Activated CD4-positive, alpha-beta T cell treated with anti-CD3 and anti-CD28 coated beads for 48 hours (primary cell): ENCODE measurements at places on chromosomes 2 and 18.

DNA sequence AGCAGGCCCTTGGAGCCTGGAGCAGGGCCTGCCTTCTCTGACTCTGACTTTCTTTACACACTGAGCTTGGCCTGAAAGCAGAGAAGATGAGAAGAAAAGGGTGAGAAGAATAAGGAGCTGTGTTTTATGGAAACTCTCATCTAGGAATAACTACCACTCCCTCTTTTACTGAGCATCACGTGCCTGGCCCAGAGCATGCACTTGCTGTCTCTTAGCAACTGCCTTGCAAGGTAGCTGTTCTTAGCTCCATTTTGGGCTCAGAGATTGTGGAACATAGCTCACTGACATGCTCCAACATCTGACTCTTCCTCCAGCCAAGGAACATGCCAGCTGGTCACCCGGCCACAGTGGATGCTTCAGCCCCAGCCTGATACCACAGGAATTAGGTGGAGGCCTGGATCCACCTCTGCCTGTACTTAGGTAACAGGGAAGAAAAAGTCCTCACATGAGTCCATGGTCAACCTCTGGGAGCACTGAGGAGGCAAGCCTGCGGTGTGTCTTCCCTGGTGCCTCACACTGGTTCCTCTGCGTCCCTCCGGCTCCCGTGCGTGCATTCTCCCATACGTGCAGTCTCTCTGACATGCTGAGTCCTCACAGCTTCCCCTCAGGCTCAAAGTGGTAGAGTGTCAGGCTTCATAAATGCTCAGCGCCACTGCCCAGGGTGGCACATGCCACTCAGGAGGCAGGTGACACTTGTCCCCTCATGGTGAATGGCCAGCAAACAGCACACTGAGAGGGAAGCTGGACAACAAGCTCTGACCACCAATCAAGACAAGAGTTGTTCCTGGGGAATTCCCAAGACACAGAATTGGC is 35.7 kb downstream of the AMER3 start:
- no peak for DNase-seq

DNA sequence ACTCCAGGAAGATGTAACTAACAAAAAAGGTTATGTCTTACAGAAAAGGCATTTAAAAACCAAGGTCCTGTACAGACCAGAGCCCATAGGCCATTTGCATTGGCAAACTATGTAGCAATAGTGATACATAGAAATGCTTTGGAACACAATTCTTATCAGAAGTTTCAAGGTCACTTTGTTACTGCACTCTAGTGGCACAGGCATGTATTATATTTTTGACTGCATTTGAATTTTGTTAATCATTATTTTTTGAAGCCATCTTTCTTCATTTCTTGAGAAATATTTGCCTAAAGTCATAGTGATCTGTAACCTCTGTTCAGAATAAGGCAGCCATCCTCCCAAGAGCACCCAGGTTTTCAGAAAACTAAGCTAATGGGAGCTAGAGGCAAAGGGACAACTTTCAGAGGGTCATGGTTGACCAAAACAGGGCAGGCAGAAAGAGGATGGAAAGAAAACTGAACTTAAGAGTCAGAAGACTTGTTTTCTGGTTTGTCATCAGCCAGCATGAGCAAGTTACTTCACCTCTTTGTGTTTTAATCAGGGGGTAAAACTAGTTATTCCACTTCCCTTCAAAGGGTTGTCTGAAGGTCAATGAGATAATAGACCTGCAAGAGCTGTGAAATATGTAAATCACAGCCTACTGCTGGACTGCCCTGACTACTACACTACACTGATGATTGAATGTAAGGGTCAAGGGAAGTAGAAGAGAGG is 41.5 kb downstream of the SLC38A11 start:
- no peak for DNase-seq

DNA sequence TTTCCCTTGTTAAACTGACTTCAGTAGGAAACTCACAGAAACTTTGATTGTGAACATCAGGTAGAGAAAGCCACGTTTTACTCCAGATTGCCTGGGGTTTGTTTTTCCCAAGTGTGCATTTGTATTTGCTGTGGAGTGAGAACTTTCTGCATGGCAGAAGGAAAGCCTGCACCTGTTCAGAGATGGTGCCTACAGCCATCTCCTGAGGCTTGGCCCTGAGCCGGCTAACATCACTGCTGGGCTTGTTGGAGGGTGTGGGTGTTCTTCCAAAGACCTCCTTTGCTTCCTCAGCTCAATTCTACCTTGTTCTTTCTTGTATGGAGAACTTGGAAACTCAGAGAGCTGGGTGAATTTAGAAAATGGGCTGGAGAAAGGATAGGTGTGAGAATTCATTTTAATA is 16.1 kb downstream of the KCNS3 start:
- DNase-seq = no peak

DNA sequence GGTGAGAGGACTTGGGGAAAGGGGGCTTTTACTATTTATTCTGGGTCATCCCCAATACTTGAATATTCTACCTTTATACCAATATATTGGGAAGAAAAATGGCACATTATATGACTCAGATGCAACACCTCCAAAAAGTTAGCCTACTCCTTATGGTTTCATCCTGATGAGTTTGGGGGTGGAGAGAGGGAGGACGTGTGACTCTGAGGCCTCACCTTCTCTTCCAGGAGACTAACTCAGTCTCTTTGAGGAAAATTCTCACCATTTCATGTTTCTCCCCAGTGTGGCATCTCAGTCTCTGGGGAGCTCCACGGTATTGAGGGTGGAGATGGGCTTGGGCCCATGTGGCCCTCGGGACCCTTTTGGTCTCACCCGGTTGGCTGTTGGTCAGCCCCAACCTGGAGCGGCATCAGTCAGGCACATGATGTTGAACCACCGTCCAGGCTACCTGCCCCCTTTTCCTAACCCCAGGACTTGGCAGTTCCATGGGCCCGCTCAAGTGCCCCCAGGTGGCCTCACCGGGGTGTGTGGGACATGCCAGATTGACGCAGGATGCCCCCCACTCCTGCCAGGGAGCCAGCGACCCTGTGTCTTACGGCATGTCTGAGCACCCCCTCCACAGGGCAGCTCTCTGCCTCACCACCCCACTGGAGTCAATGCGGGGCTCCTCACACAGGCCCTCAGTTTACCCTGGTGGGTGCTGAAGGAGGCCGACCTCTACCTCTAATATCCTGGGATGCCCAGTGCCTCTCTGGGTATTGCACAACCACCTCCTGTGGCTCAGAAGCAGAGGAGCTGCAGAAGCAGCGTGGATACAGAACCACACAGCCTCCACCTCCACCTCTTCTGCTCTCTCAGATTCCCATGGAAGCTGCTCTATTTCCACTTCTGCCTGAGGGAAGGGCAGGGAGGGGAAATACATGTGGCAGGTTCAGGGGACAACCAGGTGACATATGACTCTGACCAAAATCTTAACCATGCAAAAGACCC is 297.4 kb downstream of the EIPR1 start:
- DNase-seq = no peak

GRCh38 chr2:231715988-231716616 is 7.8 kb downstream of the PTMA start:
- no peak for DNase-seq

- DNase-seq = peak; percentile 12
These were observed 576 bp downstream of the NYAP2 start for GRCh38 chr2:225400060-225400511.

DNA sequence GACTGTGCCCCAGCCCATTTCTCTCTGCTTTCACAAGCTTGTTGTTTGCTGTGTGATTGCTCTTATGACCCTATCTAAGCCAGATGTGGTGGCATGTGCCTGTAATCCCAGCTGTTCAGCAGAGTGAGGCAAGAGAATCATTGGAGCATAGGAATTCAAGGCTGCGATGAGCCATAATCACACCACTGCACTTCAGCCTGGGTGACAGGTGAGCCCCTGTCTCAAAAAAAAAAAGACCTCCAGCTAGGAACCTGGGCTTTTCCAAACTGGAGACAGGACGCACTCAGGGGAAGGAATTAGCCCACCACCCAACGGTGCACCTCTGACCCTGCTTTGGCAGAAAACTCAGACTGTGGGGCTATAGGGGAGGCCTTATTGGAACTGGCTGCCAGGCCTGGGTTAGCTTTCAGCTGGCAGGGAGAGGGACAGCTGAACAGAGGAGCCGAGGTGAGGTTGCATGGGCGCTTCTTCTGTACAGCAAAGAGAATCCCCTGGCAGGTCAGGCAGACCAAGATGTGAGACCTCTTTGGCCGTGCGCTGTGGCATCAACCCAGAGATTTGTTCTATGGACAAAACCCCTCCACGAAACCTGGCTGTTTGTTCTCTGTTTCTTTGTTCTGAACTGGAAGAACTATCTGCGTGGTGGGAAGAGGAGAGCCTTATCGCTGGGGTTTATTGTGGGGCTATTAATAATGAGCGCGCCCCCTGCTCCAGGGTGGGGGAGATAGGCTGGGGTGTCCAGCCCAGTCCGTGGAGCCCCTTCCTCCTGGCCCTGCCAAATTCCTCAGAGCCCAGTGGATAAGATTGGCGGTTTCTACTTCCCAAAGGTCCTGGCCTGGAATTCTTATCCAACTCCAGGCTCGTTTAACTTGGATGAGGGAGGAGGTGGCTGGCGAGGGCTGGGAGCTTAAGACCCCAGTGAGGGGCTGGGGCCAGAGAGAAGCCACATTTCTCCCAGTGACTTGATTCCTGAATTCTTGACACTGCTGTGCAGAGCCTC is 38.8 kb upstream of the SMAD7 start:
- no peak for DNase-seq

- DNase-seq = no peak
These were observed 254.0 kb downstream of the NRXN1 start for GRCh38 chr2:50777954-50778353.

GRCh38 chr2:113240915-113241911 is 37.5 kb downstream of the PAX8 start:
- DNase-seq = peak; percentile 80

DNA sequence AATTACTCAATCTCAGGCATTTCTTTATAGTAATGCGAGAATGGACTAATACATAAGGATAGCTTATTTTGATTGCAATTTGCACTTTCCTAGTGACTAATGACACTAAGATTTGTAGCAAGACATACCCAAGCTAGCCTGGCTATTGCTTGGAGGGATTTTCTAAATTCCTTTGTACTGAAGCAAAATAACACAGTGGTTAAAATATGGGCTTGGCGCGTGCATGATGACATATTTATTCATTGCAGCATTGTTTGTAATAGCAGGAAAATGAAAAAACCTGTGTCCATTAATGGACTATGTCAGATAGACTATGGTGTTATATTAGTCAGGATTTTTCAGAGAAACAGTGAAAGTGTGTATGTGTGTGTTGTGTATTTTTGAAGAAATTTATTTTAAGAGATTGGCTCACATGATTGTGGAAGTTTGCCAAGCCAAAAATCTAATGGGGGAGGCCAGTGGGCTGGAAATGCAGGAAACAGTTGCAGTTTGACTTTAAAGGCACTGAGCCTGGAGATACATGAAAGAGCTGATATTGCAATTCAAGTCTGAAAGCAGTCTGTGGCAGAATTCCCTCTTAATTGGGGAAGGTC is 16.7 kb upstream of the LAPTM4A start:
- DNase-seq = no peak

GRCh38 chr2:55883357-55883756 is 40.2 kb downstream of the EFEMP1 start:
- DNase-seq = no peak

DNA sequence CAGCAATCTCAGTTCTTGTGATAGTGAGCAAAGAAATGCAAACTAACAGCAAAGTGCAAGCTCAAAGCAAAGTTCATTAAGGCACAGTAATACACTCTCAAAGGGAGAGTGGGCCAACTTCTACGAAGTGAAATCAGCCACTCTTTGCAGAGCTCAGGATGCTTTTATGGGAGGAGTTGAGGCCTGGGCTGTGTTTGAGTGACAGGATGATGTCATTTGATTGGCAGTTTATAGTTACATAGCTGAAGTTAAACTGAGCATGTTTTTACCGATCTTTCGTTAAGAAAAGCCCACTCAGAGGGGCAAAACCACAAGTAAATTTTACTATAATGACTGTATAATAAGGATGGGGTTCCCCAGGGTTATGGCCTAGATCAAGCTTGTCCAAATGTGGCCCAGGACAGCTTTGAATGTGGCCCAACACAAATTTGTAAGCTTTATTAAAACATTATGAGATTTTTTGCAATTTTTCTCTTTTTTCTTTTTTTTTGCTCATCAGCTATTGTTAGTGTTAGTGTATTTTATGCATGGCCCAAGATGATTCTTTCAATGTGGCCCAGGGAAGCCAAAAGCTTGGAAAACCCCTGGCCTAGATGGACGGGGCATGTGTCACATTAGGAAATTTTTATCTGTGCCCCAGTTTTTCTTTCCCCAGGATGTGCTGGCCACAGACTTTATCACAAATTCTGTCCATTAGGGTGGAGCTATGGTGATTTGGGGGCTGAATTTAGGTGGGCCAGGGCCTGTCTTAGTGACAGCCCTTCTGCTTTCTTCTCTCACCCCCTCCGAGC is 8.3 kb upstream of the DNAH7 start:
- DNase-seq = no peak

DNA sequence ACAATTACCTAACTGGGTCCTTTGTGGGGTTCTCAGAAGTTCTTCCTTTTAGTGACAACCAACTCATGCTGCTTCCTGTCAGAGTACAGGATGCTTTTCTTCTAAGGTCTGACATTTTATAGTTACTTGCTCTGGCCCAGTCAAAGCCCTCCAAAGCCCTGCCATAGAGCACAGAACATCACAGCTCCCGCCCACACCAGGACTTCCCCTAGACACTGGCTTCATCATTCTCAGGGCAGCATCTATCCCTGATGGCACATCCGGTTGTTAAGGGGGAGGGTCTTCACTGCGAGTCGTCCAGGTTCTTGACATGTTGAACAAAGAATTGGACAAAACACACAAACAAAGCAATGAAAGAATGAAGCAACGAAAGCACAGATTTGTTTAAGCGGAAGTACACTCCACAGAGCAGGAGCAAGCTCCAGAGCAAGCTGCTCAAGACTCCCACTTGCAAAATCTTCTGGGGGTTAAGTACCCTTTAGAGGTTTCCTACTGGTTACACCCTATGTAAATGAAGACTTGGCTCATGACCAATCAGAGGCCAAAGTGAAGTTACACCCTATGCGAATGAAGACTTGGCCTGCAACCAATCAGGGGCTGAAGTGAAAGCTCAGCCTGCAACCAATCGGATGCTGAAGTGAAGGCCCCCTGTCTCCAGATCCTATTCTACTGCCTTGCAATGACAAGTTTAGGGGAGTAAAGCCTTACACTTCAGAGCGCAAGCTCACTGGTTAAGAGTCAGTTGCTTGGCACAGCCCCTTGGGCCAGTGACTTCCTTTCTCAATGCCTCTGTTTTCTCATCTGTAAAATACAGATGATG is 79.0 kb downstream of the HDAC4 start:
- peak; percentile 78 for DNase-seq

DNA sequence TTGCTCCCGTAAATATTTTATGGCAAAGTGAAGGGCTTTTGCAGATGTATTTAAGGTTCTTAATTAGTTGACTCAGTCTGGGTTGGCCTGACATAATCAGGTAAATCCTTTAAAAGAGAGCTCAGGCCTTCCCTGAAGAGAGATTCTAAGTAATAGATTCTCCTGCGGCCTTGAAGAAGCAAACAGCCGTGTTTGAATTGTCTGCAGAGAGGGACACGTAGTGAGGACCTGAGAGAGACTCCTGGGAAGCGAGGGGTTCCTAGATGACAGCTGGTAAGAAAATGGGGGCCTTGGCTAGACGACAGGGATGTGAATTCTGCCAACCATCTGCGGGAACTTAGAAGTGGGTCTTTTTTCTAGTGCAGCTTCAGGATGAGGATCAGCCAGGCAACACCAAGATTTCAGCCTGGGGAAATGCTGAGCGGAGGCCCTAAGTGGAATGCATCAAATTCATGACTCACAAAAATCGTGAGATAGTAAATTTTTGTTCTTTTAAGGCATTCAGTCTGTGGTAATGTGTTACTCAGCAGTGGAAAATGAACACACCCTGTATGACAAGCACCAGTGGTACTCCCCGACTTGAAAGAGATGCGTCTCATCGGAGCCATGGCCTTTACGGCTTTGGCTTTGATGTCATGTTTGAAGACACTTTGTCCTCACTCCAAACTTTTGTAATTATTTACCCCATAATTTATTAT is 62.1 kb upstream of the SMIM21 start:
- DNase-seq = no peak
